A673 (cell line): ENCODE measurements at places on chromosomes 3 and 15.
A peak's percentile ranks its signal among the peaks of the same experiment; 100 is the strongest.

GRCh38 chr15:56757875-56758274 lies 24.6 kb upstream of the ZNF280D start:
- no peak for DNase-seq

DNA sequence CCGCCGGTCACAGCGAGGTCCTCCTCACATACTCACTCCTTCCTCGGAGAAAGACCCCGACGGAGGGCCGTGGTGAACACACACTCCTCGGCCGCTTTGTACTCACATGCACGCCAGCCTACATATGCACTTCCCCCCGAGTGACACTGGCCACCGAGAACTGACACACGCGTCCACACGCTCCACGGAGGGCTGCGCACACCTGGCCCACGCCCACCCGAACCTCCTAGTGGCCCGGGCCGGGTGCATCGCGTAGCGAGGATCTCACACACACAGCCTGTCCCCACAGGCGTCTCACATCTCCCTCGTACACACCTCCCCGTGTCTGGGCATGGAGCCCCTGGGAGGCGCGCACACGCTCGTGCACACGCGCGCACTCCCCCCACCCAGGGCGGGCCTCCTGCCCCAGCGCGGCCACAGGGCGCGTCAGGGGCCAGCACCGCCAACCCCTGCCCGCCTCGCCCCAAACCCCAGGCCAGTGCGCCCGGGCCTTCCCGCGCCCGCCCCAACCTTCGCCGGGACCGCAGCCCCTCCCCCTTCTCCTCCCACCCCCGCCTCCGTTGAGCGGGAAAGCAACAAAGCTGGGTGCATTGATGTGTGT lies 411 bp upstream of the C3orf70 start:
- peak; percentile 22 for DNase-seq

DNA sequence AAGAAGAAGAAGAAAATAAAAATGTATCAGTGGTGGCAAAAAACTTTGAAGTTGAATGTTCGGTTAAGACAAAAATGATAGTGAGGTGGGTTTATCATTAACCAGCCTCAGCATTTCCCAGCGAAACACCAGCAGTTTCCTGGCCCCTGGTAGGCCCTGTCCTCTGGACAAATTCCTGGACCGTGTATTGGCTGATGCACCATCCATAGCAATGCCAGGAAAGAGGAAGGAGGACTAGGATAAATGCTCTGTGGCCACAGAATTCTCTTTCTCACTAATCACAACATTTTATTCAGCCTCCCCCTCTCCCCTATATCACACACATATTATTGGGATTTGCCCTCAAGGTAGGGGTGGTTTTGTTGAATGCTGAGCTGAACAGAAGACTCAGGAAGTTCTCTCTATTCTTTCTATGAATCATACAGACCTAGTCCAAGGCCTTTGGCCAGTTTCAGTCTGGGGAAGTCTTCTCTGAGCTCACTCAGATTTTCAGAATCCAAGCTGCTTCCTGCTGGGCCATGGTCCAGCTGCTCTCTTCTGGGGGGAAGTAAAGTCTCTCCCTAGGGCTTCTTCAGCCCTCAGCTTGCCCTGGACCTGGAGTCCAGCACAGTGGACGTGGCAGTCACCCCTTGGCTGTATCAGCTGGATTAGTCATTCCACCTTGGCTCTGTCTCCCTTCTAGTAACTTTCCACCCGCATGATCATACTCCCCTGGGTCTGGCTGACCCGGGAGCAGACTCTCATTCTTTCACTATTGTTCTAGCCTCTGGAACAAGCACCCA lies 27.6 kb downstream of the SLC28A1 start:
- DNase-seq = no peak

DNA sequence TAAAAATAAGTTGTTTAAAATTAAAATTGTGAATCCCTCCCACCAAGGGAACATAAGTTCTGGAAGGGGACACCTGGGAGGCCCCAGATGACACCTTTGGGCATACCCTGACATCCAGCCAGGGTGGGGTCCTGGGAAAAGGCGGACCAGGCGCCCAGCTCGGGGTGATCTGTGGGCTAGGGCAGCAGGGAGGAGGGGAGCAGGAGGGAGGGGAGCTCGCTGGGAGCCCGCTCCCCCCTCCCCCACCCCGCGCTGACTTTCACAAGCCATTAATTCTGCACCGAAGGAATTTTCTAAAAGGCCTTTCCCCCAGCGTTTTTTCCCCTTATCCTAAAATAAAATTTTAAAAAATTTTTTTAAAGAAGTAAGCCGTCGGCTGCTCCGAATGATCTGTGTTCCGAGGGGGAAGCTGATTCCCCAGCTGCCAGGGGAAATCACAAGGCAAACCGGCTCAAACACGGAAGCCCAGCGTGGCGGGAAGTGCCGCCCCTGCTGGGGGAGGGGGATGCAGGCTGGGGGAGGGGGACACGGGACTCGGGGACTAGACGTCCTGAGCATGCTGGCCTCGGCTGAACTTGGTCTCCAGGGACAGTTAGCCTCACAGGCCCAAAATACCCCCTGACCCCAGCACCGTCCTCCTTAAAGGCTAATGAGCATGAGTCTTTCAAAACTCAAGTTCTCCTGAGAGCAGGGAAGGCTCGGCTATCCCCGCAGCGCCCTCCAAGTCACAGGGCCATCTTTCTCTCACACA lies 13.9 kb downstream of the PLXND1 start:
- no peak for DNase-seq

- DNase-seq = peak; percentile 93
Measured at GRCh38 chr3:110413807-110414748, 657.5 kb upstream of the NECTIN3 start.

DNA sequence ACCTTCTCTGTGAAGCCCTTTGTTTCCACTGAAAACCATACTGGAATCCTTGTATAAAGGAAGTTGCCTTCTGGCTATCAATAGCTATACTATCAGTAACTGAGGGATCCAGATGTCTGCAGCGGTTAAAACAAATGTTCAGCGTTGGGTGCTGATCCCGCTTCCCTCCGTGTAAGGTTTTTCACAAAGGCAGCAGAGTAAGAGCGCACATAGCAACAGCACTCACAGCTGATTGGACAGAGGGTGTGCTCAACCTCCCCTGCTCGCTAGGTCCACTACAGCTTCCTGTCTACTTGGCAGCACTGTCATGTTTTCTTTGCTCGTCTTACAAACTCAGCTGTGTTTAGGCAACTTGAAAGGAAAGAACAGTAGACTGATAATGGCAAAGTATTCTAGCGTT lies 27.3 kb downstream of the ATOSA start:
- peak; percentile 91 for DNase-seq

GRCh38 chr15:38652998-38653397 lies 88.4 kb upstream of the RASGRP1 start:
- DNase-seq = no peak

DNA sequence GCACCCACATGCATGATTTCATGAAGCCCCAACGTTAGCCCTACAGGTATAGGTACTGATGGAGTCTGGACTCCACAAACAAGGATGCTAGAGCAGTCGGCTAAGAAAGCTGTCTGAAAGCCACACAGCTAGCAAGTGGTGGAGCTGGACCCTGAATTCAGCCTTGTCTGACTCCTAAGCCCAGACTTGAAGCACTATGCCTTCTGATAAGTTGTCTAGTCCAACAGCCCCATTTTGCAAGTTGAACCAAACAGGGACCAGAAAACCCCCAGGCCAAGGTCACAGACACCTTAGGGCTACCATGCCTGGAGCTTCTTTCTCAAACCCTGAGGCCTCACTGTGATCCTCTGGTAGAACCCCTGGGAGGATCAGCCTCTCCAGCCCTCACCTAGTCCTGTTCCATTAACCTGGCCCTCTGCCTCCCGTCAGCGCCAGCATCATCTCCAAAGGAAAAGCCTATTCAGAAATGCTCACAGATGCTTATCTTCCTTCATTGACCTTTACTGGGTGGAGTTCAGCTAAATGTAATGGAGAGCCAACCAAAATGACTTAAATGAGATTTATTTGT lies 1.7 kb upstream of the SLCO2A1 start:
- DNase-seq = no peak

DNA sequence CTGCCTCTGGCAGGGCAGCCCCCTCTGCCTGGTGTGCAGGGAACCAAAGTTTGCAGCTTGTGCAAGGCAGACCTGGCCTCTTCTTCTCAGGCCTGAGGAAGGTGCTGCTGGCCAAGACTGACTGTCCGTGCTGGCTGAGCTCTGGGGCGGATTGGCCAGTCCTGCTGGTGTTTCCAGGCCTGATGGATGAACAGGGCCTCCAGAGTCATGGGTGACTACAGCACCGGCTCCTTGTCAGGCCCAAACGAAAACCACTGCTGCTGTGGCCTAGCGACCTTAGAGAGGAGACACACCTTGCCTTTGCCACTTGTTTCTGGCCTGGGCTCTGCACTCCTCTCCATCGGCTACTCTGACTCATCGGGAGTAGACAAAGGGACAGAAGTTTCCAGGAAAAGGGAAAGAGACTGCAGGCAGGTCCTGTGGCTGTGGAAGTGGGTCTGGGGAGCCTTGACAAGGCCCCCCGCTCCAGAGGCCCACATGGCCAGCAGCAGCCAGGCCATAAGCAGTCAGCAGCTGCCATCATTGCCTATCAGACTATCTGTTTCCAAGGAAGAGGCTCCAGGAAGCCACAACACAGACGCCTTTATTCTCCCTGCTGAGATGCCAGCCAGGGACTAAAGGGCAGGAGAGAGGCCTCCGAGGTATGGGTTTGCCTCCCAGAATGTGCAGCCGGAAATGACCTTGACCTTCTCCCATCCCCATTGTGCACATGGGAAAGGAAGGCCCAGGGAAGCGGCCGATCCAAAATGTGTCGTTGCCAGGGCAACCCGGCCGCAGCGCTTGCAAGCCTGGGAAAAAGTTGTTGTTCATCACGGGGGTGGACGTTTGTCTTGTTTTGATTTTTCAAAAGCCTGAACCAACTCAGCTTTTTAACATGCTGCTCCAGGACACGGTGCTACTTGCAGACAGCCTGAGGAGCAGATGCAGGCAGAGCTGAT lies 160.5 kb downstream of the CHSY1 start:
- DNase-seq = no peak

- no peak for DNase-seq
Measured at GRCh38 chr15:80698676-80699075, 3.6 kb downstream of the ABHD17C start.

DNA sequence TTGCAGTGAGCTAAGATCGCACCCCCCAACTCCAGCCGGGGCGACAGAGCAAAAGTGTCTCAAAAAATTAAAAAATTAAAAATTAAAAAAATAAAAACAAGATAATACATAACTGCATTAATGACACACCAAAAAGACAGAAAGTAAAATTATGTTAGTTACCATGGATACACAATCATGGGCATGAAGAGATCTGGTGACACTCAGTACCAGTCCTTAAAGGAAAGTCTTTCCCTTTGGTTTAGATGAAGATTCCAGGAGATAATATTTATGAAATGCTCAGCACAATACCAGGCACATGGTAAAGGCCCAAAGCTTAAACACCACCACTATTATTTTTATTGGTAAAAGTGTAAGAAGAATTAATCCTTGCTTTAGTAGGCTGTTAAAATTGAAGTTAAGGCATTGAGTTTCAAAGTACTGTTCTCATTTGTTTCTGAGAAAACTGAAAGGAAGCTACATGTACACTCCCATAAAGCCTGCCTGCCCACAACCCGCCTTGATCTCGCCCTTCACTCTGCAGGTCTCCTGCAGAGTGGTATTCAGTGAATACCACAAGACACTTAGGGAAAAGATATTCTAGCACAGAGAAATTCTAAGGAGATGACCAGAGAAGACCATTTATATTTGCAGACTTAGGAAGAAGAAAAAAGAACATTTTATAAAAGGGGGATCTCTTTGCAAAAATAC lies 52.3 kb downstream of the SUCLG2 start:
- DNase-seq = no peak

DNA sequence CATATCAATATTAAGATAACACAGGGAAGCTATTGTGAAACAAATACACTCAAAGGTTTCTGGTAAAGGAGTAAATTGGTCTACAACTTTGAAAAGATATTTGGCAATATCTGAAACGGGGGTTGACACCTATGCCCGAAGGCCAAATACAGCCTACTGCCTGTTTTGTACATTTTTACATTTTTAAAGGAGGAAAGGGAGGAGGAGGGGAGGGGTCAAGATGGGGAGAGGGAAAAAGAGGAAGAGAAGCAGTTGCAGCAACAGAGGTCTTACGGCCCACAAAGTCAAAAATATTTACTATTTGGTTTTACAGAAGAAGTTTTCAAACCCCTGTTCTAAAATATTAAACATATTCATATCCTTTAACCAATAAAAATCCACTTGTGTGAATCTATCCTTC lies 94.2 kb downstream of the FMN1 start:
- no peak for DNase-seq

DNA sequence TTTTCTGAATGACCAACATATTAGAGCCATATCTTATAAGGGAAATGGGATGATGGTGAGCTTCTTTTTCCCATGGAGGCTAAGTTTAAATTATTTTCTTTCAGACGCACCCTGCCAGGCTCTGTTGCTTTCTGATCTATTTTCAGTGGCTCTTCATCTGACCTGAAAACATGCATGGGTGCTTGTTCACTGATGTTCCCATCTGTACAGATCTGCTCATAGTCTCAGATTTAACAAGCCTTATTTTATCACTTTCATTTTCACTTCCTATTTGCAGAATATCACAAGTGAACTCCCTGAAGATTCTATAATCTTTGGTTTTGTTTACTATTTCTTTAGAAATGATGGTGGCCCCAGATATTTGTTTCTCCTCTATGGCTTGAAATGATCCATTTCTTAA lies 31.1 kb upstream of the SUCLG2 start:
- DNase-seq = no peak

- DNase-seq = no peak
Measured at GRCh38 chr3:14767245-14768051, 51.3 kb upstream of the FGD5 start.
